ENCODE measurements at places on chromosomes 2 and 18.

- no peak for DNase-seq
Observed at GRCh38 chr2:113275556-113276215, 3.0 kb downstream of the PAX8 start.

- DNase-seq: no peak
Observed at GRCh38 chr2:109391243-109391642, 222.5 kb downstream of the SEPTIN10 start.

DNA sequence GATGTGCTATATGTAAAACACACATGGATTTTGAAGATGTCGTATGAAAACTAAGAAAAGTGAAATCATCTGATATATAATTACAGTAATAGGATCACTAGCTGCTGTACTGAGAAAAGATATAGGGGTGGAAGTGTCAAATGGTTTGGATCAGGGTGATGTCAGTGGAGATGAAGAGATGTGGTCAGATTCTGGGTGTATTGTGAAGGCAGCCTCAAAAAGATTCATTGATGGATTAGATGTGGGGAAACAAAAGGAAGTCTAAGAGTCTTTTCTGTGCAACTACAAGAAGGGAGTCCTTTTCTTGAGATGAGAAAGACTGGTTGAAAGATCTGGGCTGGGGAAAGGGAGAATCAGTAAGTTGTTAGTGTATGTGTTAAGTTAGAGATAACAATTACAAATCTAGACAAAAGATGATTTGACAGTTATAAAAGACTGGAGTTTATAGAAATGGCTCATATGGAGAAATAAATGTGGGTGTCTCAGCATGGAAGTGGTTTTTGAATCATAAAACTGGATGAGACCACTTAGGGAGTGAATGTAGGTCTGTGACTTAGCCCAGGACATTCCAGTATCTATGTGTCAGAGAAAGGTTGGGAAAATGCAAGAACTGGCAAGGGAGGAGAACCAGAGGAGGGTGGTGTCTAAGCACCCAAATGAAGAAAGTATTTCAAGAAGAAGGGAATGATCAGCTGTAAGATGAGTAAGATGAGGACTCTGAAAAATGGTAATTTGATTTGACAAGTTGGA, 347.4 kb downstream of the PARD3B start:
- peak; percentile 81 for DNase-seq

DNA sequence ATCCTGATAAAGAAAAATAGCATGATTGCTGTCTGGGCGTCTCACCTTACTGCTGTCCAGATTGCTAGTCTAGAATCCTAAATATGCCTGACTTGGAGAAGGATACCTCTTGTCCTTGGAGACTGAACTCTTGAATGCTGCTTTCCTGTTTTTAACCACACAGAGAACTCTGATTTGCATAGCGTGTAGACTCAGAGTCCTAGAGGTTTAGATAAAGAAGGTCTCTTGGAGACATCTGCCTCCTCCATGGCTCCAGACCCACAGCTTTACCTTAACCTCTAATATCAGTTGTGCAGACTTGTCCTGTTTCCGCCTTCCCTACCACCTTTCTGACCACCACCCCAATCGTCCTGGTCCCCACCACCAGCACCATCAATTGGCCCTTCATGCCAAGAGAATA, 292.6 kb upstream of the CYRIA start:
- no peak for DNase-seq

- DNase-seq: no peak
Observed at GRCh38 chr2:20693317-20693716, 26.4 kb downstream of the GDF7 start.

- DNase-seq: no peak
Observed at GRCh38 chr18:34085140-34085739, 139.5 kb downstream of the NOL4 start.

- DNase-seq: no peak
Observed at GRCh38 chr2:24928036-24928435, 8.0 kb upstream of the ADCY3 start.

Measured in fibroblast of mammary gland (primary cell).